Left renal cortex interstitium (tissue), 4 donors: ENCODE measurements at places on chromosomes 2 and 18. TPM values are rescaled to one million over a fixed set of nuclear protein-coding genes. Genes with fewer than 3 reads are reported as not detected.

Gene CD302
- polyA plus RNA-seq, result 16.1 TPM

Gene NDUFB3
- polyA plus RNA-seq, result 94.0 TPM

Gene CNGA3
- polyA plus RNA-seq, result not detected

Gene GAREM1
- polyA plus RNA-seq, result 34.2 TPM

Gene ACTR1B
- 60.6 TPM for polyA plus RNA-seq

Gene EFR3B
- polyA plus RNA-seq, result 4.8 TPM

Gene ACTR2
- polyA plus RNA-seq, result 206 TPM

Gene PROC
- 4.9 TPM for polyA plus RNA-seq

Gene SPP2
- polyA plus RNA-seq, result not detected

GRCh38 chr2:52882974-52883373 is 884.6 kb upstream of the CHAC2 start:
- DNase-seq, result no peak

DNA sequence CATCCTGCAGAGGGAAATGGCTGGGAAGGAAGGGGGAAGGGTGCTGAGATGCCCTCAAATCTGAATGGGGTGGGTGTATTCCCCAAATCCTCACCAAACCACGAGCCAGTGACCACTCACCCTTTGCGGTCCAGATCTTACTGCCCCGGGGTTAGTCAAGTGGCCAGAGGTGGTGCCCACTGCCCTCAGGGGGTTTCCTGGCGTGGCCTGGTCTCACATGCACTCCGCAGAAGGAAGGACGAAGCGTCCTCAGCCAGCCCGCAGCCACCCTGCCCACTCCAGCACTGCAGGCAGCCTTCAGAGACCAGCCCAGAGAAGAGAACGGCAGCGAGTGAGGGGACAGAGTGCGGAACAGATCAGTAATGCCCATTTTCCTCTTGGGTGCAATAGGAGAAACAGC is 50.4 kb downstream of the IL1RL2 start:
- no peak for DNase-seq

DNA sequence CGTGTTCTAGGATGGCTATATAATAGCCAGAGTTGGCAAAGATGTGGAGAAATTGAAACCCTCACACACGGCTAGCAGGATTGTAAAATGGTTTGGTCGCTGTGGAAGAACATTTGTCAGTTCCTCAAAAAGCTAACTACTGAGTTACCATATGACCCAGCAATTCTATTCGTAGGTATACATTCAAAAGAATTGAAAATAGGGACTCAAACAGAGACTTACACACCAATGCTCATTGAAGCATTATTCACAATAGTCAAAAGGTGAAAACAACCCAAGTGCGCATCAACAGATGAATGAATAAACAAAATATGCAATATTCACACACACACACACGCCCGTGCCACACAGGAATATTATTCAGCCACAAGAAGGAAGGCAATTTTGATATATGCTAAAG is 98.7 kb downstream of the PLA2R1 start:
- DNase-seq, result no peak

GRCh38 chr2:160700021-160700814 is 206.6 kb upstream of the RBMS1 start:
- DNase-seq, result no peak

DNA sequence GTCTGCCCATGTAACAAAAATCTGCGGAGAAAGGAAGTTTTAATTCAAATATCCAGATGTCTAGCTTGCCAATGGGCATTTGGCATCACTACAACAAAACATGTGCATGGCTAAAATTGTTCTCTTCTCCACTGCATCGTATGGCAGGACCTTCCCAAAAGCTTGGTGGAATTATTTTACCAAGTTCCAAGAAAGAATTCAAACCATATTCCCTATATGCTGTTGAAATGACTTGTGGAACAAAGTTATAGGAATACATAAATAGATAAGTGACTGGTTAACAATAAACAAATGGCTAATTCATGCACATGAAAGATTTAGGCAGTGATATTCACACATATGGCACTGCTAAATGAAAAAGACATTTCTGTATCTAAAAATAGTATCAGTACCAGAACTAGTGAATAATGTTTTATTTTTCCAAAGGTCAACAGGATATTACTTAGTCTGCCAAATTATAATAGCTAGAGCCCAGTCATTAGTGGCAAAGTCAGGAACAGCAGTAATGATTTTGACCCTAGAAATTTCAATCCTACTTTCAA is 425.4 kb upstream of the VRK2 start:
- no peak for DNase-seq

GRCh38 chr18:499776-500631 is 497 bp downstream of the COLEC12 start:
- DNase-seq, result peak; percentile 31

GRCh38 chr2:121524685-121525425 is 5.8 kb upstream of the RNU4ATAC start:
- DNase-seq, result no peak

GRCh38 chr2:25926984-25927756 is 48.9 kb upstream of the ASXL2 start:
- no peak for DNase-seq

- DNase-seq, result no peak
These were observed 30.8 kb downstream of the CREG2 start for GRCh38 chr2:101356521-101356920.

DNA sequence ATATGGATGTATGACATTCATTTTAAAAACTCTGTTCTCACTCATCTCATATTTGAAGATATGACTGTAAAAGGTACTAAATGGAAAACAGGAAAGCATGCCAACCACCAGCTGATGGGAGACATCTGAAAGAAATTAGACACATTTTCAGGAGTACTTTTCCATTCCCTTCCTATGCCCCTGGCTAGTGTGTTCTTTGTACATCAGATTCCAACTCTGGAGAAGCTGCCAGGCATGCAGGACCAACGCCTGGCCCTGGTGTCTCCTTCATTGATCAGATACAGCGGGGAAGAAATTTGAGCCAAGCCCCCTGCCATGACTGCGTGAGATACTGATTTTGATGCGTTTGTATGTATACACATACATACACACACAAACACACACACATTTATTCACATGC is 599.0 kb upstream of the SYT4 start:
- no peak for DNase-seq

DNA sequence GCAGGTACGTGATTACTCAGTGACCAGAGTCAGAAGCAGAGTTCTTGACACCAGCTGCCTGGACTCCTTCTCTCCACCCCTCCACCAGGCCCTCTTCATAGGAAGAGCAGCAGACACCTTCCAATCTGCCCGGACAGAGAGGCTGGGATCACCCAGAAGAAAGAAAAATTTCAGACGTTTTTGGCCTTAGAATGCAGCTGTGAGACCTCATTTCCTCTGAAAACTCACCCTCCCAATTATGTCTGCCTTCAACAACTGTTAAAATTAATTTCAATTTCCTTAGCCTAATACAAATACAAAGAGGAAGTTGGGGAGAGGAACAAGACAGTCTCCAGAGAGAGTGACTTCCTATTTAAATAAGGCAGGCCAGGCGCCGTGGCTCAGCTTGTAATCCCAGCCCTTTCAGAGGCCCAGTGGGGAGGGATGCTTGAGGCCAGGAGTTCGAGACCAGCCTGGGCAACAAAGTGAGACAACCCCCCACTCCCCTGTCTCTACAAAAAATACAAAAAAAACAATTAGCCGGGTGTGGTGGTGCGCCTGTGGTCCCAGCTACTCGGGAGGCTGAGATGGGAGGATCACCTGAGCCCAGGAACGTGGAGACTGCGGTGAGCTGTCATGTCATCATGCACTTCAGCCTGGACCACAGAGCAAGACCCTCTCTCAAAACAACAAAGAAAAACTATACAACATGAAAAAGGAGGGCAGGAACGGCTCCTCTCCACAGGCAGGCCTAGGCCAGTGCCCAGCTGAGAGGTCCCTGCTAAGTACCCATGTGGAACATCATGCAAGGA is 1.6 kb downstream of the SLC66A2 start:
- DNase-seq, result no peak

DNA sequence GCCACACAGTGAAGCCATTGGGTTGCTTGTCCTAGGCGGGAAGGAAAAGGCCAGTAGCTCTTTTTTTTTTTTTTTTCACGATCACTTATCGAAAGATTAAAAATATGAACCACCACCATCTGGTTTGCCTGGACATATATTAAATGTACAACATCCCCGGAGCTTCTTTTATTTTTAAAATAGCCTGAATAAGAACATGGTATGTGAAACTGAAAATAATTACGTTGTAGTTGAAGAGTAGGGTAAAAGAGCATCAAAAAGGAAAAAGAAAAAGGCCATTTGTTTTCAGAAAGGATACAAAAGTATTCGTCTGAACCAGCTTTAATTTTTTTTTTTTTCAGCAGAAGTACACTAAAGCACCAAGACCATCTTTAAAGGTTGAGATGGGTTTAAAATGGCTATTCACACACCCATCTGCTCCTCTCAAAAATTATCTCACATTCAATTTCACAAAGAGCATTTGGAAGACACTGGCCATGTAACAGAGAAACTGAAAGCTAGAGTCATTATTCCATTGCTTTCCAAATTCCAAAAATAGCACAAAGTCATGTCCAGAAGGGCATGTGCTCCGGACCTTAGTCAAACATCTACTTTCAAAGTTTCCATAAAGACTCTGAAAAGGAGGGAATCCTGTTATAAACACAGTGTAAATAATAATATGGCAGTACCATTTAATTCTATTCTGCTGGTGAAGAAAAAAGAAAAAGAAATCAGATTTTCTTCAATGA is 82.9 kb downstream of the SCN3A start:
- no peak for DNase-seq

DNA sequence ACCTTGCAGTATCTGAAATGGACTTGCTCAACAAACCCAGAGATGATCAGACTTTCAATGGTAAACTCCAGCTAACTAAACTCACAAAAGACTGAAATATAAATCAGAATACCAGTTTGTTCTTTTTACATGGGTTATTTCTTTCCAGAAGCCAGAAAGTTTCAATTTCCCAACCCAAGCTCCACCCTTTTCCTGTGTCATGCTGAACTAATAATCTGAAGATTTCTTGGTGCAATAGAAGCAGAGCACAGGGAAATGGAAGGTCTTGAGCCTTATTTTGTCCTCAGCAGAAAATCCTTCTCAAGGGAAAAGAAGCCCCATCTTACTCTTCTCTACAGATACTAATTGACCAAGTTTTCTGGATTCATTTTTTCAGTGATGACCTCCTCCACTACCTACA is 93.3 kb upstream of the PAPOLG start:
- no peak for DNase-seq

- no peak for DNase-seq
These were observed 36.9 kb downstream of the SNED1 start for GRCh38 chr2:241035142-241035817.
